DND-41 (cell line): ENCODE measurements at places on chromosomes 12 and 14.

- DNase-seq, result no peak
Observed at GRCh38 chr12:110537605-110538409, 35.7 kb downstream of the RAD9B start.

- no peak for DNase-seq
Observed at GRCh38 chr12:39287817-39288216, 155.1 kb downstream of the KIF21A start.

DNA sequence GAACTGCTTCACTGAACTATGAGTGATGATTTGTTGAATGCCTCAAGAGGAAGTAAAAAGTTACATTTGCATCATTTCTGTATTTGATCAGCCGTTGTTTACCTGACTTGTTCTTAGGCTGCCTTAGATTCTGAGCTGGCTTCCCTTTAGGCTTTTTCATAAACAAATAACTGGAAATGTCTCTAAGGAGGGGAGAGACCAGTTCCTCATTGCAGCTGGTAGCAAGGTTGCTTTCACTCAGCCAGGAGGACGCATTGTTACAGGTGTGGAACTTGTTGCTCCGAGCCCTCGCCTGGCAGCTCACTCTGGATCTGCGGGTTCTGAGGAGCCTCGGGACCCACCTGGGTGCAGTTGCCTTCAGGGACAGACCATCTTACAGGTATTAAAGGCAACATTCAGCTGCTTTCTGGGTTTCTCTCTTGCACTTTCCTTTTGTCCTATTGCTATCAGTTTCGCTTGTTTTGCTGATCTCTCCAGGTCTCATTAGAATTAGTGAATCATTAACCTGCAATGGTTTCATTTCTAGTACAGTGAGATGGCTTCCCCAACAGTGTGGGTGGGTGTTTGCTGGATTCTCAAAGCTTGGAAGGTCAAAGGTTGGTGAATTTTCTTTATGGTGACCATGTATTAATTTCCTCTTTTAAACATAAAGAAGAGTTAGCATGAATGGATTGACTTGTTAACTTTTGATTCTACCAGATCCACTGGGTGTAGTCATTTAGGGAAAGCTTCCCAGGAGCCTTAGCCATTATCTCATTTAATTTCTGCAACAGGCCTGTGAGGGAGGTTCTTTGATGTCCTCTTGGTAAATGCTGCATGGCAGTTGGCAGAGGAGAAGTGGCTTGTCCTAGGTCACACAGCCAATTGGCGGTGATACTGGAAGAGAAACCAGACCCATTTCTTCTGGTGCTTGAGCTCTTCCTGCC lies at the start of gene PLEKHG7:
TSS of gene PLEKHG7 (plus strand) at position 236 of the 926 bp plus-strand sequence. CDS start 3,643 bp downstream, outside the sequence.
- DNase-seq, result no peak

DNA sequence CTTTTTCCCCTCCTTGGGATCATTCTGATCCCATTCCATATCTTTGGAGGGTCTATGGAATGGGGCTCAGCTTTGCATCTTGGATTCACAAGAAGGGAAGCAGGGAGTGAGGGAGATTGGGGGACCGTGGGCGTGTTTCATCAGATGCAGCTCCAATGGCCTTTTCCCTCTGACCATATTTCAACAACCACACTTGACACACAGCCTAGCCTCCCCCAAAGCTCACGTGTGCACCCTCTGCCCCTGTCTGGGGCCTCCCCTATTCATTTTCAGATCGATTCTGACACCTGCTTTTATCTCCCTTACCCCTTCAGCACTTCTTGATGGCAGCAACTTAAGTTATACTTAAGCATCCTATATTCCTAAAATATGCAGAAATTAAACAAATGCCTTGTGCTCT lies 126.6 kb downstream of the CHST11 start:
- no peak for DNase-seq

DNA sequence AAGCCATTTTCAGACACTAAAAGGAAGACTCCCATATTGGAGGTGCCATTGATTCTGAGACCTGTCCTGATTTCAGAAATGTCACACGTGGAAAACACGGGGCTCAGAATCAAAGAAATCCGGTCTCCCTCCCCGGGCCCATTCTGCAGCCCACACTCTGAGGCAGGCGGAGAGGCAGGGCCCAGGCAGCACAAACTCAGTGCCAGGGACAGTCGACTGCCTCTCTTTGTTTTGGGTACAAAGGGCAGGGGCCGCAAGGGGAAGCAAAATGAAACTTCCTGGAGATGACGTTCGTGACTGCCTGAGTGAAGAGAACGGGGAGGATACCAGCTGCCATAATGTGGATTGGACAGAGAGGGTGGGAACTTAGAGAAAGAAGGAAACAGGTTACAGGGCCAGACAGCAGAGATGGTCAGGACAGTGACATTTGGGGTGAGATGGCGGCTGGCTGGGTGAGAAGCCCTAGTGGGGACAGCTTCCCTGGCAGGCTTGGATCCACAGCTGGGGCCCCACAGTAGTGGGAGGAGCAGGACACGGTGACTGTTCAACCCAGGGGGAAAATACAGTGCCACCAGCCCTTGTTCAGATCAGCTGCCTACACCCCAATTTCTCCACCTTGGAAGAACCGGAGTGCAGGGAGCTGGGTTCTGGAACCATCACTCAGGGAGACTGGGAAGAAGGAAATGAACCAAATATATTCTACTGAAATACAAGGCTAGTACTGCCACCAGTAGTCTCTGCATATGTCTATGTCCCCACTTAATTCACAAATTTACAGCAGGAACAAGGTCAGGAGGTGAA lies 8.1 kb downstream of the GAPDH start:
- DNase-seq, result no peak

DNA sequence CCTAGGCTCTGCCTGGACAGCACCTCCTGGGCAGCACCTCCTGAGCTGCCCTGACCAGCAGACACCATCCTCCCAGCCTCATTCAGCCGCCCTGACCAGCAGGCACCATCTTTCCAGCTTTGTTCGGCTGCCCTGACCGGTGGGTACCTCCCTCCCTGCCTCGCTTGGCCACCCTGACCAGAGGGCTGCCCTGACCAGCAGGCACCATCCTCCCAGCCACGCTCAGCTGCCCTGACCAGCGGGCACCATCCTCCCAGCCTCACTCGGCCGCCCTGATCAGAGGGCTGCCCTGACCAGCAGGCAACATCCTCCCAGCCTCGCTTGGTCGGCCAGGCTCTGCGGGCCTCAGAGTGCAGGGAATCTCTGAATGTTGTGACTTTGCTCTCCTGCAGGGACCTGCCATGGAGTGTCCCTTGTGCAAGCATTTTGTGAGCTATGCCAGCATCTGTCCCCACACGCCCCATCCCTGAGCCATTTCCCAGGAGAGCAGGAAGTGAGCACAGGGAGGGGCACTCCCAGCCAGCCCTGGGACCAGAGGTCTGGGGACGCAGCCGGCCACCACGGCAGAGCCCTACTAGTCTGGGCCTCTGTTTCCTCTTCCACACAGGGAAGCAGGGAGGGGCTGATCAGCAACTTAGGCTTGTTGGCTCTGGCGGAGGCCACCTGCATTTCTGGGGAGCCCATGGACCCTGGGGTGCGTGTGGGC lies 265.5 kb downstream of the SEC23A start:
- no peak for DNase-seq

- DNase-seq, result no peak
Observed at GRCh38 chr12:109744986-109745942, 31.6 kb downstream of the FAM222A start.

DNA sequence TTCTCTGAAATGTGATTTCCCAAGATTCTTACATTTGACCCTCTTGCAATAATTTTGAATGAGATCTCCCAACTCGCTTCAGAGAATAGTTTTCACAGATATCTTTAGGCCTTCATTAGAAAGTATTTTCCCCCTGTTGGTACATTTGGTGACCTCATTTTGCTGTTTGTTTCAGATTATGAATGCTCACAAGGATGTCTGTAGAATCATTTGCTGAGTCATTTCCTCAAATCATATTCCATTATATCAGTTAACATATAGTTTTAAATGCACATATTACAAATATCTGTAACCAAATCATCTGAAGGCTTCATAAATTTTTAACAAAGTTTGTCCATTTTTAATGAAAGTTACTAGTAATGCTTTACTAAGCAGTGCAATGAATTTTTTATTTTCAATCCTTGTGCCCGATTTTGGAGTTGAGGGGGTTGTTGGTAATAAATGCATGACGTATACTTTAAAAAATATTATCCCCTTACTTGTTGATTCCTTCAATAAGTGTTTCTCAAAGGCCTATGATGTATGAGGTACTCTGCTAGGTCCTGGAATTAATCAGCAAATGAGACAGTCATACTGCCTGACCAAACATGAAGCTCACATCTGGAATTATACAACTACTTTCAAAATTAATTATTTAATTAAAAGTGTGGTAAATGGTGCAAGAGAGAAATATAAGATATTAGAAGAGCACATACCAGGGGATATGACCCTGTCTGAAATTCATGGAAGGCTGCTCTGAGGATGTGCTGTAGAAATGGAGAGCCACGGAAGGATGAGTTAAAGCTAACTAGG lies 126.9 kb upstream of the RAP1B start:
- DNase-seq, result no peak

DNA sequence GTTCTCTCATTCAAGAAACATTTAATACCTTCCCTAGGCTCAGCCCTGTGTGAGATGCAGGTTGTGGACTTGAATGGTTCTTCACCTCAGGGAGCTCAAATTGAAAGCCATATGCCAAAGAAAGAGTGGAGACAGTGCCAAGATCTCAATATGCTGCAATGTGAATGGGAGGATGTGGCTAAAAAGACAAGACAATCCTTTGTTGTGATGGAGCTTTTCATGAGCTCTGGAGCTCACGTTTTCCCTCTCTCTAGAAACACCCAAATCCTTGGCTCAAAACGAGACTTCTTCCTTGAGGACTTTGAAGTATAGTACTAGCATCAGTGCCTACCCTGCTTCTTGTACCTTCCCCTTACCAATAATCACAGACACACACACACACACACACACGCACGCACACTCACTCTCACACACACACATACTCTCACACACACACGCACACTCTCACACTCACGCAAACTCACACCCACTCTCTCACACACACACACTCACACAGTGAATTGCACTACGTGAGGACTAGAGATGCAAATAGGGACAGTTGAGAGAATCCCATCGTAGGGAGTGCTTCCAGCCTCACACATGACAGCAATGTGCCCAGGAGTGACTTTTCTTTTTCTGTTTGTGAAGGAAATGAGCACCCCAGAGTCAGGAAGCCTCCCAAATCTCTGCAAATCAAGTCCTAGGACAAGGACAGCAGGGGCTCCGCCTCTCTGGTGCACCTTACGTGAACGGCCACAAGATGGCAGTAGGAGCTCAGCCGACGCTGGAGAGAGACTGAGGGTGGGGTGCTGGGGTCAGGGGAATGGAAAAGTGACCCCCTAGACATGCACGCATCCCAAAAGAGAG lies 231.4 kb downstream of the PCNX1 start:
- peak; percentile 65 for DNase-seq

GRCh38 chr12:5437589-5437988 lies 5.7 kb downstream of the NTF3 start:
- DNase-seq, result no peak

DNA sequence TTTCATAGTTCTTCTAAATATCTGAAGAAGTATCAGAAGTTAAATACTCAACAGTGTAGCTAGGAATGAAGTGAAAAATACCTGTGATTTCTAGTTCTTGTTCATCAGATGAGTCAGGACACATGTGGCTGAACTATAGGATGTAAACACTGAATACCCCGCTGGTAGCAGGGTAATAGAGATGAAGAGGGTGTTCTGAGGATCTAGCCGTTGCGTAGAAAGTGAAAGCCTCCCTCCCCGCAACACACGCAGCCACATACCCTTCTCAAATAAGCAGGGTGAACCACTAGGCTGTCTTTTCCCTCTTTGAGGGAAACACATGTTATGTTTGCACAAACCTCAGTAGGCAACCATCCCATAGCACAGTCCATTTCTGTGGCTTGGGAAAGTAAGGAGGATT lies 16.4 kb upstream of the RNASE12 start:
- no peak for DNase-seq

DNA sequence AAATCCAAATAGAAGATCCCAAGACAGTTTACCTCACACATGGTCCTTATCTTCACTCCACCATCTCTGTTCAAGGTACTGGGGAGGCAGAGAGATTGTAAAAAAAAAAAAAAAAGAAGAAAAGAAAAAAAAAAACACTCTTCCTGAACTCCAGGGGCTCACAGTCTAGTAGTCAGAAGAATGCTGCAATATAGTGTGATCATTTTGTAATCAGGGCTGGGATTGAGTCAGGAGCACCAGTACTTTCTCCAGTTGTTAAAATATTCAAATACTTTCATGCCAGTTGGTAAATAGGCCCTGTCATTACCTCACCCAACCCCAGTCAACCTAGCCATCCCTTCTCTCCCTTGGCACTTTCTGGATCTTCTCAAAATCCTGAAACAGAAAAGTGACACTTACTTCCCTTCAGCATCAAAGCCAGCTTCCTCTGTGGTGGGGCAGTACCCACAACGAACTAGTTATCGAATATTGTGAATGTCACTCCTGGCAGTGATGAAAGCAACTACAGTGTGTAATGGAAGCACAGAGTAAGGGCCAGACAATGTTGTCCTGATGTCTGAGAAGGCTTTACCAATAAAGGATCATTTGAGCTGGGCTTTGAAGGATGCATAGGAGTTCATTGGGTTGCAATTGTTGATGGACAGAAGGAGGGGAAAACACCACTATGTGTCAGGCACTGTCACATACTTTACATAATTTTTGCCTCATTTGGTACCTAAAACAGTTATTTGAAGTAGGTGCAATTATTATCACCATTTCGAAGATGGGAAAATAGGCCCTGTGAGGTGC lies 44.3 kb upstream of the HSPB8 start:
- no peak for DNase-seq

DNA sequence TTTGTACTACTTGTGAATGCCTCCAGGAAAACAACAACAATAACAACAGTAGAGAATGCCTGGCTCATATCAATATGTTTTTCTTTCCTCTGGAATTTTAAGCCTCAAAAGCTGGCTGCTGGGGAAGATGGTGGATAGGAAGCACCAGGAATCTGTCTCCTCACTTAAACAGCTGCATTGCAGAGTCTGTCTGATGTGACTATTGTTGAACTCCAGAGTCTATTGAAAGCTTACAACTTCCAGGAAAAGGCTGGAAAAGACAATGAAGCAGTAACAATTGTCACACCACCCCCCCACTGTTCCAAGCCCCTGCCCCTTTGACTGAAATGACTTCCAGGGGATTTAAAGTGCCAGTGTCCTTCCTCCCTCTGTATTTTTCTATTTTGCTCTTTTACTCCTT lies 309.7 kb downstream of the BMP4 start:
- DNase-seq, result no peak

- no peak for DNase-seq
Observed at GRCh38 chr12:80707126-80707829, at the start of gene MYF6. MYF6 (plus strand) TSS chr12:80707634; CDS start chr12:80707720, 86 bp downstream.

GRCh38 chr14:103576371-103577024 lies 13.7 kb downstream of the COA8 start:
- DNase-seq, result no peak

DNA sequence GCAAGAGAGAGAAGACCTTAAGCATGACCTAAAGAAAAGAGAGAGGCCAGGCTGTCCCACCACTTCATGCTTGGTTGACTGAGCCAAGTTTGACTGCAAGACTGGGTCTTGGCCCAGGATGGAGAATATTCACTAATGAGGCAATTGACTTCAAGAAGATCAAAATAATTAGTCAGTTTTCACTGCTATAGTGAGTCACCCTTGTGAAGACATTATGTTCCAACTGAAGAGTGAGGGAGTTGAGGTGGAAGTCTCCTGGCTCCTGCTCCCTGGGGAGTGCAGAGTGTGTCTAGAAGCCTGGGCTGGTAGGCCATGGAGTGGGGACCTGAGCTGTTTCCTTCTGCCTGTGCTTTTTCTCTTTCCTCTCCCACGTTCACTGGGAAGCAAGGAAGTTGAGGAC lies 117.6 kb downstream of the CACNA1C start:
- no peak for DNase-seq
